ENCODE measurements at places on chromosomes 7 and 10. TPM values are rescaled to one million over a fixed set of nuclear protein-coding genes. Genes with fewer than 3 reads are reported as not detected.

The IFIT3 gene
- 5.6 TPM for total RNA-seq

The OR2A5 gene
- total RNA-seq: not detected

The MEOX2 gene
- not detected for total RNA-seq

The CNOT4 gene
- total RNA-seq: 11.0 TPM

The ITGB8 gene
- total RNA-seq: 0.70 TPM

The HMX3 gene
- total RNA-seq: not detected

The TDRD1 gene
- total RNA-seq: not detected

The OPN1SW gene
- total RNA-seq: not detected

The HTRA1 gene
- 64.7 TPM for total RNA-seq

The NPSR1 gene
- not detected for total RNA-seq

The NPFFR1 gene
- 0.01 TPM for total RNA-seq

The WNT2 gene
- not detected for total RNA-seq

The ITGA8 gene
- total RNA-seq: not detected

The GARIN1A gene
- total RNA-seq: 0.80 TPM

The RASSF4 gene
- 1.5 TPM for total RNA-seq

The NEUROD6 gene
- total RNA-seq: not detected

The PKD1L1 gene
- 0.20 TPM for total RNA-seq
